GM12891 (cell line): ENCODE measurements at places on chromosomes 7 and 10.

- DNase-seq, result no peak
Measured at GRCh38 chr7:150981644-150982043, 3.5 kb upstream of the KCNH2 start.

DNA sequence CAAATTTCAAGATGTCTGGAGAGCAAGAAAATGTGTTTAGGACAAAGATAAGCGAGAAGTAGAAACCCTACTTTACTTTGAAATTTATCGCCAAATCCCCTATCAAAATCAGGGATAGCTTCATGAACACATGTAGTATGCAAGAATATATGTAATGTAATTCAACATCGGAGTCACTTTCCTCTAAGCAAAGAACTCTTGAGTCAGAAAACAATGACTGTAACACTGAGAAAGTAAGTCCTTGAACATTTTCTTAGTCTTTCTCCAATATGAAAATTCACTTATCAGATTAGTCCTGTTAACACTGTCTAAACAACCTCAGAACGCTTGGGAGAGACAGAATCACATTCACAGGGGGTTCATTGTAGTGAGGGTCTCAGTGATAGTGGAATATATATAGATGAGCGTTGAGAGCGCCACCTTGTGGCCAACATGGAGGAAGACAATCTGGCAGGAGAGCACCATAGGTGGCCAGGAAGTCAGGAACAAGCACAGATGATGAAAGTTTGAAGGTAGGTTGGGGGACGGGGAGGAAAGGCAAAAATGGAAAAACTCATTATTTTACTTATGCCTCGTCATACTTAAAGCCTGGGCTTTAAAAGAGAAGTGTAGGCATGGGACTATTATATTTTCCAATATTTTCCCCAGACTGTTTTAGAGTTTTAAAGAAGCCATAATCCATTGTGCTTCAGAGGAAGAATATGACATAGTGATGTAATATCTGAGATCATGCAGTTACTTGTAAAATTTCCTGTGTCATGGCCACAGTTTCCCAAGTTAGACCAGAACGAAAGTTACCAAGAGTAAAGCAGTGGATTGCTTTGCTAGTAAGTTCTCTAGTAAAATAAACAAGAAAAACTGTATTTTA lies 115.5 kb upstream of the GNAI1 start:
- peak; percentile 30 for DNase-seq

GRCh38 chr10:122164815-122165483 lies 106.1 kb upstream of the BTBD16 start:
- no peak for DNase-seq

- DNase-seq, result no peak
Measured at GRCh38 chr7:43192806-43193460, 80.5 kb downstream of the HECW1 start.
